Breast epithelium (tissue), 4 donors: ENCODE measurements at places on chromosomes 4 and X. TPM values are rescaled to one million over a fixed set of nuclear protein-coding genes. Genes with fewer than 3 reads are reported as not detected.

VGLL1 gene
- not detected for total RNA-seq

ABCG2 gene
- total RNA-seq = 2.6 TPM

RXFP1 gene
- total RNA-seq = 0.15 TPM

SCD5 gene
- total RNA-seq = 14.7 TPM

DSPP gene
- under 0.01 TPM for total RNA-seq

TMEM47 gene
- 37.0 TPM for total RNA-seq

IQCM gene
- total RNA-seq = not detected

MAGEA12 gene
- not detected for total RNA-seq

ATP5ME gene
- total RNA-seq = 128 TPM

NUDT10 gene
- total RNA-seq = 0.64 TPM

UBA1 gene
- 109 TPM for total RNA-seq

PHOX2B gene
- not detected for total RNA-seq

DNA sequence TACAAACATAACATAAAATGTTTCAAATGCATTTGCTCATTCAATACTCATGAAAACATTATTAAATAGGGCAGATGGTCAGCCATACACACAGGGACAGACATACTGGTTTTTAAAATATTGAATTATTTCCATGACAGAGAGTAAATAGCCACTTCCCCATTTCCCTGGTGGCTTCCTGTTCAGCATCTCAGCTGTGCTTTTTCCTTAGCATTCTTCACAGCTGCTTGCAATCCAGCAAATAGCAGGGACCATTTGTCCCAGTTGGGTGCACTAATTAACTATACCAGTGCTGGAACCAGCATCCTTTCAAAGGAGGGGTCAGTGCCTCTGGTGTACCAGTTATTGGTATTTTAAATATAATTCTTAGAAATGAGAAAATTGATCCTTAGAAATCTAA is 964.7 kb downstream of the RAB28 start:
- no peak overlapping the region for H3K4me3 ChIP-seq
- no peak for DNase-seq
- H3K36me3 ChIP-seq = no peaks in the 10 kb centered on the region
- H3K27me3 ChIP-seq = no peaks in the 10 kb centered on the region
- no peak overlapping the region for H3K27ac ChIP-seq
- no peaks in the 10 kb centered on the region for H3K4me1 ChIP-seq

DNA sequence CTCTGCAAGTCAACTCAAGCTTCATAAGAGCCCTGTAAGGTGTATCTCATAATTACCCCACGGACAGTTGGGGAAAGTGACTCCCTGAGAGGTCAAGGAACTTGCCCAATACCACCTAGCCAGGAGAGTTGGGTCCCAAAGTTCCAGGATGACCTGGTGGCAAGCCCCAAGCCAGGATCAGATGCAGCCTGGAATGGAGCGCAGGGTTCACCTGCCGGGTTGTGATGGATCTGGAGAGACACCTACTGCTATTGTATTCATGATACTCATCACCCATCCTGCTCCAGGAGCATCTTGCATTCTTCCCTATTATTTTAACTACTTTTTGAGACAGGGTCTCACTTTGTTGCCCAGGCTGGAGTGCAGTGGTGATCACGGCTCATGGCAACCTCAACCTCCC is 36.1 kb downstream of the ZBTB49 start:
- no peaks in the 10 kb centered on the region for H3K27me3 ChIP-seq
- DNase-seq = no peak
- no peaks in the 10 kb centered on the region for H3K4me1 ChIP-seq
- H3K4me3 ChIP-seq = no peak overlapping the region
- H3K36me3 ChIP-seq = no peaks in the 10 kb centered on the region

DNA sequence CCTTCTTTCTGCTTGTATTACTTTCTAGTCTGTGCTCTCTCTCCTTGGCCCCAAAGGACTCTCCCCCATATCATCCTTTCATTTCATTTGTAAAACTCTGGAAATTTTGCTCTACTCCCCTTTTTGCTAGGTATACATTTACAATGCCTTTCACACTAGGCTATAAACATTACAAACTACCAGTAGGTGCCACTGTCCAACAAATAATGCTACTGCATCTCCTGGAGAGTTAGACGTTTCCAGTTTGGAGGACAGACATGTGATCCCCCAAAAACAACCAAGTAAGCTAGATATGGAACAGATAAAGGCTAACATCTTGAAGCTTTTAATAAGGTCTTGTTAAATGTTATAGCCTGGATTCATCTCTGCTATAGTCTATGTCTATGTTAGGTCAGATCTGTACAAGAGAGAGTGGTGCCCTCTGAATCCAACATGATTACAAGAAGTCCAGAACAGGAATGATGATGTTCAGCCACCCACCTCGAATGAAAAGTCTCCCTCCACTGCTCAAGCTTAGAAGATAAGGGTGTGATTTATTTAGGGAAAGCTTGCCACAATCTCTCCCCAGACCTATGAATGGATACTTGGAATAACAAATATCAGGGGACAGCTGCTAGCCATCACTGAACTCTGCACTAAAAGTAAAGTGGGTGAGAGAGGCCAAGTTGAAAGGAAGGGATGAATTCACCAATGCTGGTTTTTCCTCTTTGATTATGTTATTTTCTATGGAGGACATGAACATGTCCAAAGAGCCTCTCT is 14.3 kb downstream of the CBR4 start:
- no peak for DNase-seq
- H3K4me3 ChIP-seq = no peak overlapping the region
- no peaks in the 10 kb centered on the region for H3K27me3 ChIP-seq
- peaks cover 3% of the 10 kb centered on the region for H3K4me1 ChIP-seq
- H3K36me3 ChIP-seq = no peaks in the 10 kb centered on the region

- H3K36me3 ChIP-seq = no peaks in the 10 kb centered on the region
- no peak overlapping the region for H3K4me3 ChIP-seq
- no peak overlapping the region for H3K27ac ChIP-seq
- H3K4me1 ChIP-seq = no peaks in the 10 kb centered on the region
- H3K27me3 ChIP-seq = no peaks in the 10 kb centered on the region
- DNase-seq = no peak
These were observed 57.5 kb downstream of the PTCHD1 start for GRCh38 chrX:23392195-23392594.

DNA sequence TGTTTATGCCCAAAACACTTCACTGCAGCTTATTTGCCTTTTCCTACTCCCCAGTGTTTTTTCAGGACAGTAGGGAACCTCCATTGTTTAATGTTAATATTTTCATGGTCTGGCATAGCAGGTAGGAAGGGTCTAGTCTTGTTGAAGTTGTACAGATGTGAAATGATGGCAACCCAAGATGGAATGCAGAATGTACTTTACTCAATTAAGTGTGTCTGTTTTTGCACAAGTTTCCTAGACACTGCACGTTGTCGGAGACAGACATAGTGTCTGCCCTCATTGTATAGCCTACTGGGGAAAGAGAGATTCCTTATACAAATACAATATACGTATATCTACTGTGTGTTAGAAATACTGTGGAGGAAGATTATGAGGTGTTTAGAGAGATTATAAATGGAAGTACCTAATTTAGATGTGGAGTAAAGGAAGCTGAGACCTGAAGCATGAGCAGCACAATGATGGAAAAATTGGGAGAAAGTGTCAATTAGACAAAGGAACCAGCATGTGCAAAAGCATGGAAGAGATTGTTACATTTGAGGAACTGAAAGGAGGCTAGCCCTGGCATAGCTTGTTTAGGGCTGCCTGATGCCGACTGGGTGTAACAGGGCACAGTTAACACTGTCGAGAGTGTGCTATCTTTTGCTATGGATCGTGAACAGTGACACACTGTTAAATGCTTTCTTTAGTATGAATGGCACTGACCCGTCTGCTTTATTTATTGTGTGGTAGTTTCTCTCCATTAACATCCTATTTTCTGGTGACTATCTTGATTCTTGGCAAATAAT is 18.4 kb downstream of the CPEB2 start:
- DNase-seq = no peak
- no peaks in the 10 kb centered on the region for H3K27me3 ChIP-seq
- H3K36me3 ChIP-seq = no peaks in the 10 kb centered on the region
- H3K4me3 ChIP-seq = no peak overlapping the region
- H3K4me1 ChIP-seq = no peaks in the 10 kb centered on the region

- H3K36me3 ChIP-seq = no peaks in the 10 kb centered on the region
- H3K27ac ChIP-seq = no peak overlapping the region
- no peak for DNase-seq
- H3K4me1 ChIP-seq = no peaks in the 10 kb centered on the region
- H3K27me3 ChIP-seq = no peaks in the 10 kb centered on the region
These were observed 101.9 kb downstream of the FBXW7 start for GRCh38 chr4:152434011-152434410.

GRCh38 chrX:39308126-39308525 is 506.9 kb downstream of the MID1IP1 start:
- no peaks in the 10 kb centered on the region for H3K4me1 ChIP-seq
- H3K27ac ChIP-seq = no peak overlapping the region
- no peaks in the 10 kb centered on the region for H3K36me3 ChIP-seq

DNA sequence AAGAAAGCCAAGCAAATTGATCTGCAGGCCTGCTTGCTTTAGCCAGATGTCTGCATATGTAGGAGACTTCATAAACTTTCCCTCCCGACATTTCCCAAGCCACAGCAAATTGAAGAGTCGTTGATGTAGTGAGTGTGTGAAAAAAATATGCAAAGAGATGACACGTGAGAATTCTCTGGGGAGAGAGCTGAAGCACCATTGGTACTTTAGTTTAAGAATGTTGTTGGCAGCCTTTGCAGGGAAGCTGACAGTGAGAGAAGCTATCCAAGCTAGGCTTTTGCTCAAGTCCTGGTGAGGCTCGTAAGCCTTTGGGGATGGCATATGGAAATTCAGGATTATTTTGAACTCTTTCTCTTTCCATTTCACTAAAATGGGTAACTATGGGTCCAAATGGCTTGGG is 87.5 kb downstream of the GLRA2 start:
- no peak overlapping the region for H3K27ac ChIP-seq
- no peak for DNase-seq
- H3K4me3 ChIP-seq = no peak overlapping the region
- H3K36me3 ChIP-seq = no peaks in the 10 kb centered on the region
- no peaks in the 10 kb centered on the region for H3K4me1 ChIP-seq

DNA sequence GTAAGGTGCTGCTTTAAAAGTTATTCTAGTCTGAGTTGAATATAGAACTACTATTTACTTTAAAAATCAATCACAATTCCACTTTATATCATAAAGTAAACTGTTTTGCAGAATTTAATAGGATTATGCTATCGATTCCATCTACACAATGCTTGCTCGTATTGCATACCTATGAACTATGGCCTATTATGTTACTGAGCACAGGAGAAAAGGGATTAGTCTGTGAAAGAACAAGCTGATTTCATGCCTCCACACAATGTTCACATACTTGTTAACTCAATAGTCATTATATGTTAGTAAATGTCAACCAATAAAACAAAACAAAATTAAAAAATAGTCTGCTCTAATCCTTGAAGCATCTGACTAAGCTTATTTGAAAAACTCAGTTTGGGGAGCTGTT is 223.6 kb downstream of the PCDH10 start:
- DNase-seq = no peak
- H3K36me3 ChIP-seq = no peaks in the 10 kb centered on the region
- H3K27me3 ChIP-seq = no peaks in the 10 kb centered on the region
- H3K27ac ChIP-seq = no peak overlapping the region
- no peaks in the 10 kb centered on the region for H3K4me1 ChIP-seq
- no peak overlapping the region for H3K4me3 ChIP-seq

GRCh38 chr4:141652161-141652778 is 15.9 kb downstream of the IL15 start:
- no peaks in the 10 kb centered on the region for H3K36me3 ChIP-seq
- no peaks in the 10 kb centered on the region for H3K4me1 ChIP-seq
- H3K27ac ChIP-seq = no peak overlapping the region

GRCh38 chrX:134338527-134338926 is 101.5 kb downstream of the CCDC160 start:
- H3K4me3 ChIP-seq = no peak overlapping the region
- no peaks in the 10 kb centered on the region for H3K4me1 ChIP-seq
- H3K36me3 ChIP-seq = no peaks in the 10 kb centered on the region
- no peaks in the 10 kb centered on the region for H3K27me3 ChIP-seq
- no peak for DNase-seq

GRCh38 chrX:127558811-127559210 is 493.4 kb downstream of the ACTRT1 start:
- H3K36me3 ChIP-seq = no peaks in the 10 kb centered on the region
- no peak overlapping the region for H3K27ac ChIP-seq
- H3K4me1 ChIP-seq = no peaks in the 10 kb centered on the region
- H3K4me3 ChIP-seq = no peak overlapping the region

DNA sequence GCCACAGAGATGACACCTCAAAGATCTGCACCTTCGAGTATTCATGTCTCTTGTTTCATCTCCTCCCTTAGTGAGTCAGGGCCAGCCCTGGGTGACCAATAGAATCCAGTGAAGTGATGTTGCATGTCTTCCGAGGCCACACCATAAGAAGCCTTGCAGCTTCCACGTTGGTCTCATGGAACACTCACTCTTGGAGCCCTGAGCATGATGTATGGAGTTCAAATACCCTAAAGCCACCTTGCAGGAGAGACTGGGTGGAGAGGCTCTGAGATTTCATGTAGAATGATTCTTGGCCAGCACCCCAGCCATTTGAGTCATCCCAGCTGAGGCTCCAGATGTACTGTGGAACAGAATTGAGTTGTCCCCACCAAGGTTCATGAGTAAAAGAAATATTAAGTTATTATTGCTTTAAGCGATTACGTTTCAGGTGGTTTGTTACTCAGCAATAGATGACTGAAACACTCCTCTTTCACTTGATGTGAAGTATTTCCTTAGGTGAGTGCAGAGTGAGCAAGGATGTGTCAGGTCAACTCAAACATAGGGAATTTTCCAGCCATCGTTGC is 5.0 kb upstream of the RP2 start:
- no peak overlapping the region for H3K27ac ChIP-seq
- no peak overlapping the region for H3K4me3 ChIP-seq
- H3K4me1 ChIP-seq = no peaks in the 10 kb centered on the region
- no peak for DNase-seq
- H3K27me3 ChIP-seq = peaks cover 5% of the 10 kb centered on the region

GRCh38 chr4:155591738-155592143 is 74.9 kb upstream of the GUCY1A1 start:
- DNase-seq = no peak
- no peak overlapping the region for H3K27ac ChIP-seq
- H3K27me3 ChIP-seq = no peaks in the 10 kb centered on the region
- no peaks in the 10 kb centered on the region for H3K36me3 ChIP-seq
